ENCODE measurements at places on chromosomes 13 and 19.

- no peak for DNase-seq
Observed at GRCh38 chr13:28527629-28528028, 32.7 kb upstream of the FLT1 start.

- peak; percentile 5 for DNase-seq
Observed at GRCh38 chr19:19866611-19867248, 1.0 kb downstream of the ZNF253 start.

DNA sequence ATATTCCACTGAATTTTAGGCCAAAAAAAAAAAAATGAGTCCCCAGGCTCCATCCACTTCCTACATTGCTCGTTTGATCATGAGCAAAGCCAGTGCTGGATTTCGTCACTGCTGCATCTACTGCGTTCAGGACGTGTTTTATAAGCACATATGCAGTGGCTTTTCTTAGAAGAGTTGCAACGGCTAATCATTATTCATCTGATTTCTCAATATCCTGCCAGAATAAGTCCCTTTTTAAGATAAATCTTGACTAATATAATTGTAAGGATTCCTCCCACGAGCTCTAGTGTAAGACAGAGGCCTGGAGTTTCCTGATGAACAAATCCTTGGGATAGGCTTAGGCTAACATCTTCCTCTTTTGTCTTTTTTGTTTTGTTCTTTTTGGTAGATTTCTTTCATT, 19.5 kb downstream of the FAM124A start:
- peak; percentile 70 for DNase-seq

DNA sequence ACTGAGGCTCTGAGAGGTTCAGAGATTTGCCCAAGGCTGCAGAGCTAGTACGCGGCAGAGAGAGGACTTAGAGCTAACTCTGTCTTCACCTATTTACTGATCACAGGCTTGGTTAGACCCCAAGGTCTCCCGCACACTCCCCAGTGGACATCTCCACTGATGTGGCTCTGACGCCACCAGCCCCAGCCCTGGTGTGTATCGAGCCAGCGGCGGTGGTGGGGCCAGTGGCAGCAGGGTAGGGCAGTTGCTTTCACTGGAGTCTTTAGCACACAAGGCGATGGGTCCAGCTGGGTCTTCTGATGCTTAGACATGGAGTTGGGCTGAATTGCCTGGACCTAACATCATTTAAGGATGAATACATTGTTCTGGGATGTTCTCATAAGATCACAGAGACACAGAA, 85.4 kb downstream of the ANKRD10 start:
- no peak for DNase-seq

DNA sequence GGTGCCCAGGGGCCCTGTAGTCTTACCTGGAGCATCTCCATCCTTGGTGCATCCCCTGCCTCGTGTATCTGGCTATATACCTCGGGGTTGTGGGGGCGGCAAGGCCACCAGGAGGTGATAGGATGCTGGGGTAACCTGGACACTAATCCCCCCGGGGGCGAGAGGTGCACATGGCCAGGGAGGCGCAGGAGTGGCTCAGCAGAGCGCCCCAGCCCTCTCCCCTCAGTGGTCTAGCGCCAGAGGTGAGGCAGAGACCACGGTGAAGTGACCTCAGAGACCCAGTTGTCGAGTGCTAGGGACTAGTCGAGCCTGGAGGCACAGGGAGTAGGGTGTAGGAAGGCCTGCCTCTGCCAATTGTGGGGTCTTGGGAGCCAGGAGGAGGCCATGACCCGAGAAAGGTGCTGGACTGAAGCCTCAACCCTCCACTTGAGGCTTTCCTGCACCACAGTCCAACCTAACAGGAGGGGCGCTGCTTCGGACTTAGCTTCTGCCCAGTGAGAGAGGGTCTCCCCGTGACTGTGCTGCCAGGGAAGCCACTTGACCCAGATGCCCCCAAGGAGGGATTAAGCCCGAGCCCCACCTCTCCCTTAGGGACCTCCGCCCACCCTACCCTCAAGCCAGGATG, at the start of gene LHB:
LHB (minus strand) TSS at position 51 of the 625 bp plus-strand sequence; CDS start at position 41, 10 bp downstream.
- DNase-seq: no peak

DNA sequence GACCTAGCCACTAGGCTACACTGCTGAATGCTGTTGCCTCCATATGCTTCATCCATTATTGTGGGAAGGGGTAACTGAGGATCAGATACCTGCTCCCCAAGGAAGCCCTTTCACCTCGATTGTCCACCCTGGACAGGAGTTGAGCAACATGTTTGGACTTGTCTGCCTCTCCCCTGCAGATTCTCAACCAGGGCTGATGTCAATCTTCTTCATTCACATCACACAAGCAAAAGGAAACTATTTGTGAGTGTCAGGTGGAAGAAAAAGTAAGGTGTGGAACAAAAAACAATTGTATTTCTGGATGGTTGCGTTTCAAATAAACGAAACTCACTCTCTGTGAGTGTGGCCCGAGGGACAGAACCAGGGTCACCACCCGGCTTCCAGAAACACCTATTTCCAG, 29.5 kb upstream of the MUC16 start:
- DNase-seq: no peak

- no peak for DNase-seq
Observed at GRCh38 chr13:67045357-67045756, 184.8 kb downstream of the PCDH9 start.

DNA sequence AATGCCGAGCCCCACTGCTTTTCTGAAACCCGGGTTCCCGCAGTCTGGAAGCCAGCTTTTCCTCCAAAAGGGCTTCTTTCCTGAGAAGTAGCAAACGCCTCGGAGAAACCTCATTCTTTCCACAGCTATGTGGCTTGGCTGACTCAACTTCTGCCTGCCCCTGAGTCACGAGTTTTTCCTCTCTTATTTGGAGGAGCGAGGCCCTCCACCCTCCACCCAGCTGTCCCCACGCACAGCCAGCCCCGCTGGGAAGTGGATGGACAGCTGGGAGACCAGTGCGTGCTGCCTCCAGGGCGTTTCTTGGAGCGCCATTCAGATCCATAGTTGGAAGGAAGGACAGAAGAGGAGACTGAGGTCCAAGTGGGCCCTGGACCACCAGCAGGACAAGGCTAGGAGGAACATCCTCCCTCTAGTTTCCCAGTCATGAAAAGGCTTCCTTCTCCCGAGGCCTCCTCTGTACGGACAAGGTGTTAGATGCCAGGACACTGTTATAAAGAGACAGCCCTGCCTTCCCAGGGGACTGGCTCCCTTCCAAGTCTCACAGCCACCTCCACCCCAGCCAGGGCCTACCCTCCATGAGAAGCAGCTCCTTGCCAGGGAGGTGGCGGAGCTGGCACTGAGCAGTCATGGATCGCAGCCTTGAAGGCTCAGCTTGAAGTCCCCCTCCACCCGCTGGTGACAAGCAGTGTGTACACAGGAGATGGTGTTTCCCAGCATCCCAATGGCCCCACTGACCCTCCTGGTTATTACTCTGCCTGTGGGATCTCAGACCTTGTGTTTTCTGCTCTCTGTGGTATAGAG, 2.5 kb upstream of the PLEKHF1 start:
- DNase-seq: no peak

DNA sequence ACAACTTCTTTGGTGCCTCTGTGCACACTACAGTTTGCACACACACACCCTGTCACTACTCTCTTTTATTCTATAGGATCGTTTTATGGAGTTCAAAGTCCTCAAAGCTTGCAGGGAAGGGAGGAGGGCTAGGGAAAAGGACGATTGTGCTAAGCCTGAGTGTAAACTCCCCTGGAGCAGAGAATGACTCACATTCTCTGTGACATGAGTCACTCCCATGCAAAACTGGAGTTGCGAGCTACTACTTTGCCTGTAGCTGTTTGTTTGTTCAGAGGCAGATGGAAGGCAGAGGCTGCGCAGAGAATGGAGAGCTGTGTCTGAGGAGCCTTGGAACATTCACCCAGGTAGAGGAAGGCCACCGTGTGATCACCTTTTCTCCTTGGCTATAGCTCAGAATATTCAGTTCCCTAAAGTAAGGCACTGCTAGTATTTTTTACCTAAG, 80.5 kb upstream of the MBNL2 start:
- DNase-seq: peak; percentile 80

DNA sequence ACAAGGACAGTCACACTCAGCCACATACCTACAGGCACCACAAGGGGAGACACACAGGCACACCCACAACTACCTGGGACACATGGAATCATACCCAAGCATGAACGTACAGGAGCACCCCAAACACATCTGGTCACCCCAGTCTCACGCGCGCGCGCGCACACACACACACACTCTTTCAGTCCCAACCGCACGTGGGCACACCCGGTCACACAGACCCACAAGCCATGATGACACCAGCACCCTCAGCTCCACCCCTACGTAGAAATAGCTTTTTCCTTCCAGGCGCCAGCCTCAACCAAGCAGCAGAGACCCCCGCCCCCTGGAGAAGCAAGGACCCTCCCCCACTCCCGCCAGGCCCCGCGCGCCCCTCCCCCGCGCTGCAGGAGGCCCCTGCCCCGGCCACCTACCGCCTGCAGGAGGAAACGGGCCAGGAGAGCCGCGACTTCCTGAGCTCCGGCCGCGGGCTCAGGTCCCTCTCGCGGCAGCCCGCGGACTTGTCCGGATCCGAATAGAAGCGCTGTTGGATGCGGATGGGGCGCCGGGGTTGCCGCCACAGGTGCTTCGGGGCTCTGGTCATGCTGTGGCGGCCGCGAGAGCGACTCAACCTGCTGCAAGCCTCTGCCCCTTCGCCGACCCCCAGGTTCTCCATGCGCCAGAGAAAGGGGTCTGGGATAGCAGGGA, 6.4 kb upstream of the PDE4C start:
- no peak for DNase-seq

GRCh38 chr13:75687150-75687763, 51.1 kb downstream of the LMO7 start:
- DNase-seq: peak; percentile 66

DNA sequence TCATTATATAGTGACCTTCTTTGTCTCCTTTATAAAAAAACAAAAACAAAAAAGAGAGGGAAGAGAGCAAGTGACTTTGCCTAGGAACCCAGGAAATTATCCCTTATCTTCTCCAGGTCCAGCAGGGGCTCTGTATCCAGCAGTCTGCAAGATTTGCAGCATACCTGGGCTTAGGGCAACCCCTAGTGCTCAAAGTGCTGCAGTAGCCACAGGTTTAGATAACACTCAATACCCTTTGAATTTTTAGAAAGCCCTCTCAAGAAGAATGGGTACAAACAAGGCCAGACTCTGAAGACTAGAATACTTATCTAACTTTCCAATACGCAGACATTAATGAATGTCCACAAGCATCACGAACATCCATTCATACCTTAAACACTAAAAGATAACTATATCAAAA, 43.2 kb downstream of the CCNA1 start:
- DNase-seq: peak; percentile 84

- DNase-seq: peak; percentile 92
Observed at GRCh38 chr19:56538254-56538760, 441 bp upstream of the ZFP28 start.

- DNase-seq: peak; percentile 47
Observed at GRCh38 chr19:35545855-35546381, 492 bp downstream of the TMEM147 start.

DNA sequence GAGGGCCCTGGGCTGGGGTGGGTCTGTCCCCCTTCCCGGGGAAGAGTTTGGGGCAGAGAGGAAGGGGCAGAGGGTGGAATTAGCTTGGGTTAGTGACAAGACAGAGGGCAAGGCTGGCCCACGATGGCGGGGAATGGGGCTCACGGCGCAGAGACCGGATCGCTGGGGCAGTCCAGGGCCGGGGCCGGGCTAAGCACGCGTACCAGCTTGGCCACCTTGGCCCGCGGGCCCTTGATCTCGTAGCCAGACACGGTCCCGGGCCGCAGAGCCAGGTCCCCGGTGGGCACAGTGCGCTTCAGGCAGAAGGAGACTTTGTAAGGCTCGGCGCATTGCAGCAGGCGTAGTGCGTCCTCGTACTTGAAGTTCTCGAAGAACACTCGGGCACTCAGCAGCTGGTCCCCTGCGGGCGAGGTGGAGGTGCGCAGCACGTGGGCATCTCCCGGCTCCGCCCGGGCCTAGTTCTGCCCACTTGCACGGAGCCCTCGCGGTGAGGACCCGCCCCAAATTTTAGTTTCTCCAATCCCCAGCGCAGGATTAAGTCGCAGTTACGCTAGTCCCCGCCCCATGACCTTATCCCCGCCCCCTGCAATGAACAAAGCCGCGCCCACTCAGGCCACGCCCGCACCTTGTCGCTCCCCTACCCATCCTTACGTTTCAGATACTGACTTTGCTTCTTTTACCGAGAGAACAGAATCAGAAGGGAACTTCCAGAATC, 8.6 kb upstream of the HIPK4 start:
- no peak for DNase-seq

GRCh38 chr13:22271903-22272302, 601.0 kb downstream of the FGF9 start:
- DNase-seq: no peak

- DNase-seq: no peak
Observed at GRCh38 chr19:4361152-4362046, 18.0 kb downstream of the MPND start.

- no peak for DNase-seq
Observed at GRCh38 chr19:40367577-40368434, 19.3 kb downstream of the PLD3 start.

GRCh38 chr19:4446704-4447200, 10.8 kb downstream of the UBXN6 start:
- no peak for DNase-seq

- peak; percentile 91 for DNase-seq
Observed at GRCh38 chr19:4909156-4909896, at the start of gene UHRF1. Gene UHRF1, plus strand, starts transcription at chr19:4909501. Its CDS starts 1,385 bp downstream, at chr19:4910886.

- DNase-seq: no peak
Observed at GRCh38 chr19:17831419-17831888, 10.1 kb upstream of the INSL3 start.

GRCh38 chr13:84677836-84678235, 795.6 kb upstream of the SLITRK1 start:
- DNase-seq: no peak

- DNase-seq: no peak
Observed at GRCh38 chr13:105672881-105673280, 862.6 kb downstream of the EFNB2 start.

DNA sequence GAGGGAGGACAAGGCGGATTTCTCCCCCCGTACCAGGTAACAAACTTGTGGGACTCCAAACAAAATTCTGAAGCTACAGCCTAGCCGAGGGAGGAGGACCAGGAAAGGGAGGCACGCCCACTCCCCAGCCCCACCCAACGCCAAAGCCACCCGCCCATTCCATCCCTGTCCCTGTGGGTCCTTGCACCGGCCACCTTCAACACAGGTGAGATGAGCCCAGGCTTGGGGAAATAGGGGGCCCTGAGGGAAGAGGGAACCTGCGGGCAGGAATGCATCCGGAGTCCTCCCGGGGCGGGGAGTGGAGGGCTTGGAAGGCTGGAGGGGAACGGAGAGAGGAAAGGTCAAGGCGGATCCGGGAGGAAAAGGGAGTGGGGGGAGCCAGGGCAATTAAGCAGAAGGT, at the start of gene BEST2:
BEST2 (plus strand) TSS at position 157 of the 400 bp plus-strand sequence. CDS start 802 bp downstream, outside the sequence.
- no peak for DNase-seq

DNA sequence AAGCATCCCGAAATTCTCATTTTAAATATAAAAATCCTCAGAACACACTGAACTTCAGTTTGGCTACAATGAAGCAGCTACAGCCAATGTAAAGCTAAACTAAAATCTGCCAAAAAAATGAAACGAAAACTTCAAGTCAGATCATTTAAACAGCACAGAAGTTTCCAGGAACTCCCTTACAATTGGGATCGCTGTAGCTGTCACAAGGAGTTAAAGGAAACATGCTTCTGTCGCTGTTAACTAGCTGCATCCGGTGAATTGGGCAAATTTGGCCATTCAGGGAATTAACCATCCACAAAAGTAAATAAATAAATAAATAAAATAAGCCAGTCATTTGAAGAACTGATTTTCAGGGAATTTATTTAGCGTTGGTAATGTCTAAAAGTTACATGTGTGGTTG, 77.0 kb upstream of the PEG3 start:
- peak; percentile 17 for DNase-seq

Measured in A673 (cell line).